ENCODE measurements at places on chromosomes 12 and 14.
A peak's percentile ranks its signal among the peaks of the same experiment; 100 is the strongest.

DNA sequence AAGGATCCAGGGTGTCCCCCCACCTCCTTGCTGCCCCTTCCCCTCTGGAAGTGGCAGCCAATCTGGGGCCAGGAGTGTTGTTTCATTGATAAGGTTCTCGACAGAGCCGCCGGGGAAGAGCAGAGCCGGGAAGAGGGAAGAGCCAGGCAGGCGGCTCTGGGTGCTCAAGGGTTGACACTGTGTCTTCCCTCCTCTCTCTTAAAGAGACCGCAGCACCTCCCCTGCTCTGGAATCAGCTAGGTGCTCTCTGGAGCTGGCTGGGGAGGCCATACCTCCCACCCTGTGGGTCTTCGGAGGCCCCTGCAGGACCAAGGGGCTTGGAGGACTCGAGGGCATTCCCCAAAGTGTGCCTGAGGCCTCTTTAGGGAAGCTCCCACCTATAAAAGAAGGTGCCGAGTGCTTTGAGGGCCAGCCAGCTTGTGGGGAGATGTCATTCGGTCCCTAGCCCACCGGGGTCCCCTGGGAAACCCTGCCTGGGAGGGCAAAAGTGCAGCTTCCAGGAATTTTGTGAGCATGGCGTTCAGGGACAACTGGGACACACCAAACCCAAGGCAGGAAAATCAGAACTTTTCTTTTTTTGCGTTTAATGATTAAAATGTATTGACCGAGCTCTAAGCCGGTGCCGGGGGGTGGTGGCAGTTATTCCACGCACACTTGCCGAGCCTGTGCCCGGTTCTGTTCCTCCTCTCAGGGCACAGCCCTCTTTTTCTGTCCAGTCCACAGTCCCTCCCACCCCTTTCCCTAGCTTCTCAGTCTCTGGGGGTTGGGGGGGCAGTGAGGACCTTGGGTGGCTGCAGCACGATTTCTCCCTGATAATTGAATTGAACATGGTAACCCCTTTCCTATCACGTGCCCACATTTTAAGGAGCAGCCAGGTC lies 3.0 kb downstream of the SETD1B start:
- no peak for DNase-seq

GRCh38 chr14:36647417-36647823 lies 14.2 kb upstream of the PAX9 start:
- DNase-seq, result no peak

- peak; percentile 23 for DNase-seq
These were observed 56.0 kb downstream of the PLEKHG3 start for GRCh38 chr14:64760146-64760755.

- DNase-seq, result no peak
These were observed 27.1 kb downstream of the DEGS2 start for GRCh38 chr14:100132161-100132902.

DNA sequence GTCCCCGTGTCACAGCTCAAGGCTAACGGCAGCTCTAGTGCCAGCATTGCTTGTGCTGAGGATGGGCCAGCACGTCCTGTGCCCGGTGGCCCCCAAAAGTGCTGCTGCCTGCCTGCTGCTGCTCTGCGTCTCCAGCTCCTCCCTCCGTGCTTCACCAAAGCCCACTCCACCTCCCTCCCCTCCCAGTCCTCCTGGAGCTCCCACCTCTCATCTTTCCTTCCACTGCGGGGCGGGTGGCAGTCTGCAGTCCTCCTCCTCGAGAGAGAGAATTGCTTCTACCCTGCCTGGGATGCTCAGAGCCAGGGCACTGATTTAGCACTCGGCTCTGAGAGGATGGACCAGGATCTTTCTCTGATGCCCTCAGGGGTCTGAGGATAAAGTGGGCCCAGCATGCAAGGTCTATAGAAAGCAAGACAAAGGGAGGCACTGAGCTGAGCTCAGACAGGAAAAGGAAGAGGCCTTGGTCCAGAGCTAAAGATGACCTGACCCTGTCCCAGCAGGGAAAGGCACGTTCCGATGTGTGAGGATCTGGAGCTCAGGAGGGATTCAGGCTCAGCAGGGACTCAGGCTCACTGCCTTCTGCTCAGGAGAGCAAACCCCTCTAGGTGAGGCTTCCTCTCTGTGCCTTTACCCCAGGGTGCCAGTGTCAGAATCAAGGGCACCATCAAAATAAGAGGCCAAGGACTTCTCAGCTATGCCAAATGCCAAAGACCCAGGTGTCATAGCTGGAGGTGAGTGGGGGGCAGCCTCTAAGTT lies 113.1 kb upstream of the FKBP4 start:
- DNase-seq, result no peak

DNA sequence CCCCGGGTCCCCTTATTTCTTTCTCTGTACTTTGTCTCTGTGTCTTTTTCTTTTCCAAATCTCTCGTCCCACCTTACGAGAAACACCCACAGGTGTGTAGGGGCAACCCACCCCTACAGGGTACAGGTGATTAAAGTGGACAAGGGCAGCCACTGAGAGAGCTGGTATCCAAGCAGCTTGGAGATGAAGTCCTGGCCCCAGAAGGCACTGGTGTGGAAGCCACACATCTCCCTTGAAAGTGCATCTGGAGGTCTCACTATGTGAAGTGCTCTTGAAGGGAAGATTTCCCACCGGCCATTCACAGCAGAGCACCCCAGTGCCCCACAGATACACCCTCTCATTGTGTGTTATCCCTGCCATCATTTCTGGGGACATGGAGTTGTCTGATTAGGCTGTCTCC lies 6.3 kb upstream of the BICD1 start:
- no peak for DNase-seq

- DNase-seq, result no peak
These were observed 6.4 kb upstream of the NKX2-8 start for GRCh38 chr14:36588788-36589187.

DNA sequence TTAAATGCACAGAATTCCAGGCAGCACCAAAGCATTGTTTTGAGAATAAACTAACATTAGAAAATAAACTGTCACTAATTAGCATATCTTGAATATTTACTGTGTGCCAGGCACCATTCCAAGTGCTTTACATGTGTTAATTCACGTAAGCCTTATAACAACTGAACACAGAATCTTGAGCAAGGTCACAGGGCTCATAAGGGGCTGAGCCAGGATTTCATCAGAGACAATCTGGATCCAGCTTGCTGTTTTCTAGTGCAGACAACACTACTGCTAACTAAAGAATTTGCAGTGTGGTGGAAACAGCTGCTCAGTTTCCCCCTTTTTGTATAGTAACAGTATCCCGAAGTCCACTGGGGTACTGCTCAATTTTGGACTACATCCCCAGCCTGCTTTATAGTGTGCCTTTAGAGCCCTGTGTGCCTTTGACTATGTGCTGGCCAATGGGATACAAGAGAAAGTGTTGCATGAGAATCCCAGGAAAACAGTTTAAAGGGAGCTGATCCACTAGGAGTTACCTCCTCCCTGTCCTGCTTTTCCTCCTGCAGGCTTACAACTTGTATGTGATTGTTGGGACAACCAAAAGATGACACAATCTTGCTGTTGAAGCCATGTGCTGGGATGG lies 36.0 kb upstream of the RMST start:
- DNase-seq, result no peak

- DNase-seq, result no peak
These were observed 67.8 kb upstream of the KCNH3 start for GRCh38 chr12:49470986-49471385.

GRCh38 chr12:78878459-78878858 lies 13.9 kb downstream of the SYT1 start:
- no peak for DNase-seq

DNA sequence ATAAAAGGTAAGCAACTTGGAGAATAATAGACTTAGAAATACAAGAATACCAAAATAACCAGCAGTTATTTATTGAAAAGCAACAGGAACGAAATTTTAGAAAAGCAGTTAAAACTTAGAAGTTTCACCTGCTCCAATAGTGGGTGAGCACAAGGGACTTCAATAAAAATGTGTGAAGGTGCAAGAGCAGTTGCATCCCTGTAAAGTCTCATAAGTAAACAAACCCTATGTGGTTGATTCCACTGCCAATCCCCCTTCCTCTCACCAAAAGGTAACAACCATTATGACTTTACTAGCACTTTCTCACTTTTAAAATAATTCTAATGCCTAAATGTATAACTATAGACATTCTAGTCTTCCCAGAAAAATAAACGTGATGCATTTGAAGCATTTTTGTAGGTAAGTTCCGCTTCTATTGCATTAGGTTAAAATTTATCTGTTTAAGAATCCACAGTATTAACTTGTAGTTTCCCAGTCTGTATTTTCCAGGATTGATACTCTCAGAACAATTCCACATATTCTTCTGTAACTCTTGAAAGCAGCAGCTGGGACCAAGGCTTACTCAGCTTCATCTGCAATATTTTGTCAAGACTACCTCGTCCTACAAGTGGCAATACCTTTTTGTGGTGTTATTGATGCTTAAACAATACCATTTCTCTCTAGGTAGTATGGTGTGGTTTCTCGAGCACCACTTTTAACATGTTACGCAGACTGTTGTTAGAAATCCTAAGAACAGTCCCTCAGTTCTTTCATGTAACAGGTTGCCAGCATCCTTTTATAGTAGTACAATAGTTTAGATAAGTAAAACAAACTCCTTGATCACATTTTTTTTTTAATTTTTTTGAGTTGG lies 32.1 kb downstream of the HNRNPC start:
- no peak for DNase-seq

DNA sequence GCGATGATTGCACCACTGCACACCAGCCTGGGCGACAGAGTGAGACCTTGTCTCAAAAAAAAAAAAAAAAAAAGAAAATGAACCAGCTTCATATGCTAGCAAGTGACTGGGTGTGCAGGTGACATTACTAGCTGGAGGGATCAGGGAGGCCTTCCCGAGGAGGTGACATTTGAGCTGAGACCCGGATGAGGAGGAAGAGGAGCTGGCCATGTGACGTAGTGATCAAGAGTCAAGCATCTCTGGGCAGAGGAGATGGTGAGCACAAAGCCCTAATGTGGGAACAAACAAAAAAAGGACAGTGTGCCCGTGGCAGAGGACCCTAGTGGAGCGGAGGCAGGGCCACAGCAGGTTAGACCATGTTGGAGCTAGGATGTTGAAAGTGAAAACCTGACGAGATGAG lies 3.5 kb upstream of the PTPN6 start:
- no peak for DNase-seq

DNA sequence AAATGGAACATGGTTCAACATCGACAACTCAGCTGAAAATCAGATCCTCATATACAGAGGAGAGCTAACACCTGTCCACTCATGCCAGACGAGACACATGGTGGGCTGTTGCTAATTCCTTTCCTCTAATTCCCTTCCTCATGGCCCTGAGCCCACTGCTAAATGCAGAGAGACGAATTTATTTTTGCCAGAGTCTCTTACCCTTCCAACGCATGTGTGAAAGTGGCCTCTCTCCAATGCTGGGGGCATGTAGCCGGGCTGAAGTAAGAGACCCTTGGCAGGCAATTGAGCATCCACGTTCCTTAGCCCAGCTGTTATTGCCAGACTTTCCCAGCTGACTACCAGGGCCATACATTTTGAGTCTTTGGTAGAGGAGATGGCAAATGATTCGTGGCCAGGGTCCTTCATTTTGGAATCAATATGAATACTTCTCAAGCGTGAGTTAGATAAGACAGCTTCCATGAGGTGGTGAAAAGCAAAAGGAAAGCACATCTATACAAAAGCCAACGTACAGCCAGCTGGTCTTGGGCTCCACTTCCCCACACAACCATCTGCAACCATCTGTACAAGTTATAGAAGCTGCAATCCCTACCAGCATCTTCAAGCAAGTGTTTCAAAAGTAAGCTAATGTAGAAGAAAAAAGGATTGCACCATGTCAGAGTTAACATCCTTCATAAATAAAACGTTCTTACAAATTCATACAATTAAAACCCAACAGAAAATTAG lies 28.6 kb downstream of the CORO1C start:
- no peak for DNase-seq

GRCh38 chr12:2297658-2298057 lies 244.9 kb downstream of the CACNA1C start:
- DNase-seq, result no peak

- no peak for DNase-seq
These were observed 78.4 kb upstream of the GZMB start for GRCh38 chr14:24712374-24712773.

DNA sequence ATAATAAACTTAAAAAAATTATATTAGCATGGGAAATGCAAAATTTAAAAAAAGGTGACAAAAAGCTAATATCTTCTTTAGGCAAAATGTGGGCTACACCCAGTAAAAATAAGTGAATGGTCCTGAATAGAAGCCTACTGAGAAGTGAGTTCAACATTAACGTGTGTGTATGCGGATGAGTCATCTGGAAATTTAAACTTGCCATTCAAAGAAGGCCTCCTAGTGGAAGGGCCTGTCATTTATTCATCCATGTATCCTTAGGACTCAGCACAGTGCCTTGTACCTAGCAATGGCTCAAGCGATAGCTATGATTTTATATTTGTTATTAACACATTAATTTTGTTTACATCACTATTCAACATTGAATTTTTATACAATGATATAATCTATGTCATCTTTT lies 226.2 kb downstream of the NUBPL start:
- no peak for DNase-seq

DNA sequence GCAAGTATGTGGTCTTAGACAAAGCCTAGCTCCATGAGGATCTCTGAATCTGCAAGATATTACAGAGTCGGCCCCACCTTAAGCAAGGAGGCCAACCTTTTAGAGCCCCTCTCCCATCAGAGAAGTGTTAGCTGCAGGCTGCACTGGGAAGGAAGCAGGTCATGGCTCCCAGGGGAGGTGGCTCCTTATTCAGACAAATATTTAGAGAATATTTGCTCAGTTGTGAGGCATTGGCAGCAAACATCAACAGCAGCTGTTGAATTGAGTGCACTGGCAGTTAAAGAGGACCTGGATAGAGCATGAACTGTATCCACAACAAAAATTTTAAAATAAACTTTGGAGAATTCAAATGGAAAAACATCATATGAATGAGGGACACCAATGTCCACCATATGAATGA lies 44.7 kb downstream of the FSCB start:
- DNase-seq, result no peak

DNA sequence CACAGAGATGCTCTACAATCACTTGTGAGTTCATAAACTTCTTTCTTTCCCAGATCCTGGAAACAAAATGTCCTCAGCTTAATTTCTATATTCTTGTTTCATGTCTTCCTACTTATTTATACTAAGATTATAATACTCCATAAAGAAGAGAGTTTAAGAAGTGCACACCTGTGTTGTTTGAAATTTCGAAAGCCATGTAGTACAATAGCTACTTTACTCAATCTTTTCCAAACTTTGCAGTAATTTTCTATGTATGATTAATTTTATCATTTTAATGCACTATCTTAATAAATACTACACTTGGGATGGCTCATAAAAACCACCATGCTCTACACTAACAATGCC lies 300 bp upstream of the TTC5 start:
- DNase-seq, result no peak

- DNase-seq, result no peak
These were observed 2.7 kb downstream of the PLEKHD1 start for GRCh38 chr14:69487226-69487625.

All from stimulated activated CD8-positive, alpha-beta memory T cell treated with anti-CD3 and anti-CD28 coated beads, Interleukin-4, amount 100 ng/mL, for 4 hours (primary cell).